ENCODE measurements at places on chromosomes 6 and 20.

- DNase-seq, result no peak
Measured at GRCh38 chr20:38692436-38693411, 31.6 kb upstream of the SLC32A1 start.

DNA sequence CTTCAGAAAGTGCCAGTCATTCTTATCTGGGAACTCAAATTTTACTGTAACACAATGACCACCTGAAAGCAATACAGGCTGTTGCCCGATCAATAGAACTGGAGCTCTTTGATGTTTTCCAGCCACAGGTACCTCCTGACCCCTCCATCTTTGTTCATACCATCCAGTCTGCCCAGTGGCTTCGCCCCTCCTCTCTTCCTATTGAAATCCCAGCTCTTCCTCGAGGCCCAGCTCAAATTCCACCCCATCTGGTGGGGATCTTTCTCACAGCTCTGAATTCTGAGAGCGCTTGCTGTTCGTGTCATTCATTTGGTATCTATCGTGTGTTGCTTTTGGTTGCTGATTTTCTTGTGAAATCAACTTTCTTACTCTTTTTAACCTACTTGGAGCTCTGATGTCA lies 87.9 kb upstream of the CNKSR3 start:
- DNase-seq, result no peak

DNA sequence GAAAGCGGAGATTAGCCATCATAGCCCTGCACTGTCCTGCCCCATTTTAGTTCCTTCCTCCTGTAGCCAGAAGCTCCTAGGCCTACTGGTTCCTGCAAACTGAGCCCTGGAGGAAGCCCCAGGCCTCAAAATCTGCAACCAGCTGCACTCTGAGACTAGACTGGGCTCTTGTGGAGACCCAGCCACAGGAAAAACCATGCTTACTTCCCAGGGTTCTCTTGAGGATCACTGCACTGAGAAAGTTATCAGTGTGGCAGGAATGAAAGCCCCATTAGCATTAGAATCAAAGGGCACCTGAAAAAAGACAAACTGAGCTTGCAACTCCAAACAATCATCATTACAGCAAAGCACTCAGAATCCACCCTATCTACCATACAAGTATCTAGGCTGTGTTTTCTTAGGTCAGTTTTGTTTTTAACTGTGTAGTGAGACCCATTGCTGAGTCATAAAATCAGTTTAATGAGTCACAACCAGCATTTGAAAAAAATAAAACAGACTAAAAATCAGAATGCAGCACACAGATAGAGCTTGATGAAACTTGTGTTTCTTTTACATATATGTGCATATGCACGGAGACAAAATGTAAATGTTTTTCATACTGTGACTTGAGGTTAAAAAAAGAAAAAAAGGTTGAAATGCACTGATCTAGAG lies 91.0 kb downstream of the UNC5CL start:
- no peak for DNase-seq

- no peak for DNase-seq
Measured at GRCh38 chr20:19880256-19881079, 122.4 kb downstream of the RIN2 start.

GRCh38 chr6:144811140-144811539 lies 526.0 kb downstream of the UTRN start:
- no peak for DNase-seq

- no peak for DNase-seq
Measured at GRCh38 chr20:61105395-61105794, 146.7 kb upstream of the CDH4 start.

DNA sequence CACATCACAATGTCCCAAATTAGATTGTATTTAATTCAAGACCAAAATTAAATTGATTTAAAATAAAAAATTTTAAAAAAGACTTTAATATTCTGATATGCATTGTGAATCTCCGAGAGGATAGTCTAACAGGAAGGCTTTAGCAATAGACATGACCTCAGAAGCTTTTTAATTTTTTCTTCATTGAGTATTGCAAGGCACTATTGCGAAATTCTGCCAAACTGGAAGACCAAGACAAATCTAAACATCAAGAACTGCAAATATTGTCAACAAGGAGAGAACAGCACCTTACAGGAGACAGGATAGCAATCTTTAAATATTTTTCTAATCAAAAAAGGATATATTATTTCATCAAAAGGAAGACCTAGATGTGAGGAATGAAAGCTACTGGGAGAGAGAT lies 56.9 kb downstream of the BMP5 start:
- no peak for DNase-seq

DNA sequence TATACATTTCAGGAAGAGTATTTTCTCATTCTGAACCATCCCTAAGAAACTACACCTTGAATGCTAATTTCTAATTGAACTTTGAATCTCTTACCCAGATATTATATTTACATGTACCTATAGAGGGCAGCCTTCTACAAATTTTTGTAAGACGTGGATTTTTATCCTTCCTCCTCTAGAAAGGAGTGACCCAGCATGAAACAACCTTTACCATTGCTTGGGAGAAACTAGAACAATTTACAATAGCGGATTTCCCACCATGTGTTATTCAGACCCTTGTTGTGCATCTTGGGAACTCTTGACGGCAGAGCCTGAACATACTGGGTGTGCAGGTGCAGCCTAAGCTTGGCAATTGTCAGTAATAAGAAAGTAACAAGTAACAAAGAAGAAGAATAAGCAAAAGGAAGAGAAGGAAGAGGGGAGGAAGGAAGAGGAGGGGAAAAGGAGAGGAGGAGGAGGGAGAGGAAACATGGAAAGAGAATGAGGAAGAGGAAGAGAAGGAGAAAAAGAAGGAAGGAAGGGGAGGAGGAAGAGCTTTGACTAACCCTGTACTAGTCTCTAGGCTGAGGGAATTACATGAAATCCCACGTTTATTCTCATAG lies 10.8 kb upstream of the TAAR1 start:
- DNase-seq, result no peak

DNA sequence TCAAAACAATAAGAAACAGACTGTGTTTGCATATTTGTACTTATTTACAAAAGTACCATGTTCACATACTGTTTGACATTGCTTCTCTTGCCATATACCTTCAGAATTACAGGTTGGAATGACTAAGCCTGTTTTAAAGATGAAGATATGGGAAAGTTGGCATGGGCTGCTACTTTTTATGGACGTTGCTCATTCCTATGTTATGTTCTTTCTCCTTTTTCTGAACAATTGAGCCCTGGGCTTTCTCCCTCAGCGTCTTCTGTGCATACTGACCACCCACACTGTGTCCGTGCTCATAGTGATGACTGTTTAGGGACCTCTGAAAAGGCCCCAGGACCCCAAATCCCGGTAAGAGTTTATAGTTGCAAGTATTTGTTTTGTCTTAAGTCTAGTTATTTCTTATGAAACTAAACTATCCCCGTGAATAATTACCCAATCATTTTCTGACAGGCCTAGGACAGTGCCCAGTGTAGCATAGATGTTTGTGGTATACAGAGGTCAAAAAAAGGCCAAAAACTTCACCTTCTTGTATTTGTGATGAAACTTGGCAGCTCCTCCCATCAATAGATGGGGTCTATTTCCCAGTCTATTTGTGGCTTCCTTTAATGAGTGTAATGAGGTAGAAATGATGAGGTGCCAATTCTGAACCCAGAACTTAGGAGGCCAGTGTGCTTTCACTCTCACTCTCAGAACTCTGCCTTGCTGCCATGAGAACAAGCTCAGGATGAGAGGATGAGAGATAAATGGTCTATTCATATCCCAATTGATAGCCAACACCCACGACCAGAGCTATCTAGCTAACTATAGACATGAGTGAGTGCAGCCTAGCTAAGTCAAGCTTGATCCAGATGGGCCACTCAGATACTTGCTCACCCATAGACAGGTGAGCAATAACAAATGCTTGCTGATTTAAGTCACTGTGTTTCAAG lies 40.9 kb downstream of the GSTA4 start:
- DNase-seq, result no peak

DNA sequence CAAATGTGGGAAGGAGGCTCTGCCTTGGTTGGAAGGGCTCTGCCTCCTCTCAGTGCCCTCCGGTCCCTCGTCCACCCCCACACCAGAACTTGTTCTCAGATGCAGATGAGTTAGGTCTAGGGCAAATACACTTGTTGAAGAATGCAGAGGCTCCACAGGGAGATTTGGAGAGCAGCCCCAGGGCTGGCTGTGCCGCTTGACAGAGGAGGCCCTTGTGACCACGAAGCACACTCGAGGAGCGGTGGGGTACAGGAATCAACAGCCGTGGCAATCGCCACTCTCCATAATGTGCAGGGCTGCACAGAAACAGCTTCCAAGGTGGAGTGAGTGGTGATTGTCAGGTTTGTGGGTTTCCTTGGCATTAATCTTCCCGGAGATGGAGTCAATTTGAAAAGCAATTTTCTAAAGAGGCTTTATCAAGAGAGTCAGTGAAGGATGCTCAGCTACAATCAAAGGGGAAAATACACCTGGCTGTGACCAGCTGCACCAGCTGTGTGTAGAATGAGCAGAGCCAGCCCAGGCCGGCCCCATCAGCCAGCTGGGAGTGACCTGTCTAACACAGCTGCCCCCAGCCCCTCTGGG lies 59.5 kb downstream of the BFSP1 start:
- DNase-seq, result no peak

DNA sequence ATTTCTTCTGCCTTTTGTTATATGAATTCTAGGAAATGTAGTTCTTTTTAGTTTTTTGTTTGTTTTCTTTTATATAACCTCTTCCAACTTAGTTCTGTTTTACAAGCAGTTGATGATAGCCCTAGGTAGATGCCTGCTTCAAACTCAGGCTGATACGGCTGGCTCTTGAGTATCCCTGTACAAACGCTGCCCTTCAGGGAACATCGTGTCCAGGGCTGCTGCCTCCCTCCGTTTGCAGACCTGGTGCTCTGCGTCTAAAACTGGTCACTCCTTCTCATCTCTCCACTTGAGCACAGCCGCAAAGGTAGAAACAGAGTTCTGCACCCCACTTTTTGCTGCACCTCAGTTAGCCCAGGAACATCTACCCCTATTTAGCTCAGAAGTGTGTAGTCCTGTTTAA lies 310.1 kb downstream of the PRL start:
- DNase-seq, result no peak

GRCh38 chr6:47047479-47048407 lies 5.6 kb upstream of the ADGRF1 start:
- no peak for DNase-seq

GRCh38 chr6:26053992-26054780 lies 33.0 kb upstream of the HFE start:
- DNase-seq, result no peak

GRCh38 chr6:148528292-148528691 lies 185.7 kb downstream of the SASH1 start:
- DNase-seq, result no peak

DNA sequence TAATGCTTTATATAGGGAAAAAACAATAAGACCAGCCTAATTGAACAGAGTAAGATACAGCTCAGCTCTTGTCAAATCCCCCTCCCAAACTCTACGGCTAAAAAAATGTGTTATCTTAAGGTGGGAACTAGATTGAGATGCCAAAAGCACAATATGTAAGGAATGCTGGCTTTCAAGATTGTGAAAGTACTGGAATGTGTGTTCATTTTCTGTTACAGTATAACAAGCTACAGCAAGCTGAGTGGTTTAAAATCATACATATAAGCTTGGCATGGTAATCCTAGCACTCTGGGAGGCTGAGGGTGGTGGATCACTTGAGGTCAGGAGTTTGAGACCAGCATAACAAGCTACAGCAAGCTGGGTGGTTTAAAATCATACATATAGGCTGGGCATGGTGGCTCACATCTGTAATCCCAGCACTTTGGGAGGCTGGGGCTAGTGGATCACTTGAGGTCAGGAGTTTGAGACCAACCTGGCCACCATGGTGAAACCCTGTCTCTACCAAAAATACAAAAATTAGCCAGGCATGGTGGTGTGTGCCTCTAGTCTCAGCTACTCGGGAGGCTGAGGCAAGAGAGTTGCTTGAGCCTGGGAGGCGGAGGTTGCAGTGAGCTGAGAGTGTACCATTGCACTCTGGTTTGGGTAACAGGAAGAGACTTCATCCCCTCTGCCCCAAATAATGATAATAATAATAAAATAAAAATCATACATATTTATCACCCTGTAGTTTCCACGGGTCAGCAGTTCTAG lies 297.7 kb downstream of the DOK5 start:
- DNase-seq, result no peak

DNA sequence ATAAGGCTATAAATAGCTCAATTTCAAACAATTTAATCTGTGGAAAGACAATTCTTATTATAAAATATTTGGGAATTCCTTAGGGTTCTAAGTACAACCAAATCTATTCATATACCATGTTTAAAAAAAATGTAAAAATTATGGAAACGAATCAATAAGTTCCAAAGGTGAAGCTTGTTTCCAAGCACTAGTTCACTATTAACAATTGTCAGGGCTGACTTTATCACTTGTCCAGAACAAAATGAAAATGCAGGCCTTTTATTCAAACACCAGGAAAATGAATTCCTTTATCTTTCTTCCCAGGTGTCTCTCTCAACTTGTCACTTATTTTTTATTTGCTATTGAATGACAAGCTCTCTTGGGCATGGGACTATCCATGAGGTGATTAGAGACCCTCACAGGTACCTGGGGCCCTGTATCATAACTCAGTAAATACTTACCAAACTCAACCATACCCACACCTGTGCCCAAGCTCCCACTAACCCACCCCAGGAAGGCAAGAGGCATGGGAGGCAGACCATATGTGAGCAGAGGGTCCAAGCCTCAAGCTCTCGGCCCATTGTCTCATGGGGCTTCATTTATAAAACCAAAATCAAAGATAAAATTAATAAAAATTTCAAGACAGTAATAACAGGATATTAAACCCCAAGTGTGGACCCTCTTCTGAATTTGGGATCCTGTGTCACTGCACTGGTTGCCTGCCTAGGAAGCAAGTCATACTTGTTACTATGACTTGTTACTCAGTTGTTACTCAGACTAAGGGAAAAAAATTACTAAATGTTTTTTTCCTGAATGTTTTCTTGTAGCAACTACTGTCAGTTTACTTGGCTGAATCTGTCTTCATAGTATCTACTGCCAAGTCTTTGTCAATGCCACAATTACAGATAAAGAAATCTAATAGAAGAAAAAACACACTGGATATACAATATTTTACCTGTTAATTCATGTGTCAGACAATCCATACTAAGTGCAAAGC lies 54.7 kb downstream of the PTPRK start:
- no peak for DNase-seq

DNA sequence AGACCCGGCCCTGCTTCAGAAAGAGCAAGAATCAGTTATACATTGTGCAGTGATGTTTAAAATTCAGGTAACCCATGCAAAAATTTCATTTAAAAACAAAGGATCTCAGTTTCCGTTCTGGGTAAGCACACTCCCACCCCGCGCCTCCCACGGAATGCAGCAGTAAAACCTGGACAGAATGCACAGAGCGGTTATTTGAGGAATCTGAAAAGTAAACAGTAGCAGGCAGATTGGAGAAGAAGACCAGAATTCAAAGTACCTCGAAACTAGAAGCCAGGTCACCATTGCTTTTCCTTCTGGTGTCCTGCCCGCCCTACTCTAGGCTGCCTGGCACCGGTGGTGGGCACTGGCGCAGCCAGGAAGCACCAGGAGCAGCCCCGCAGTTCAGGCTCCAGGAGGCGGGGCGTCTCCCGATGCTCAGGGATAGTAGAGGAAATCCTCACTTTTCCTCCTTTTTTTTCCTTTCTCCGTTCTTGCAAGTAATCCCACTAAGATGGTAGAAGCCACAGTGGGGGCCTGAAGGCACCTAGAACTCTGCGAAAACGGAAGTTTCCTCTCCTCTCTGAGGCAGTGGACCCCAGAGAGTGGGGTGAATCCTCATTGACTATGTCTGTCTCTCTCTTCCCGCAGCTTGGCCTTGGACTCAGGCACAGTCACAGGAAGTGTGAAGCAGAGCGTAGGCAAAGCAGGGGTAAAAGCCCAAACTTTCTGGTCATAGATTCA lies 28.3 kb downstream of the METTL24 start:
- no peak for DNase-seq

Data from activated CD4-positive, CD25-positive, alpha-beta regulatory T cell (primary cell).